Right atrium auricular region (tissue), 2 donors: ENCODE measurements at places on chromosomes 13 and 19. TPM values are rescaled to one million over a fixed set of nuclear protein-coding genes. Genes with fewer than 3 reads are reported as not detected.

The NLRP4 gene
- total RNA-seq: not detected

- DNase-seq: peak; percentile 81
These were observed 2.9 kb upstream of the HOOK2 start for GRCh38 chr19:12778017-12778904.

DNA sequence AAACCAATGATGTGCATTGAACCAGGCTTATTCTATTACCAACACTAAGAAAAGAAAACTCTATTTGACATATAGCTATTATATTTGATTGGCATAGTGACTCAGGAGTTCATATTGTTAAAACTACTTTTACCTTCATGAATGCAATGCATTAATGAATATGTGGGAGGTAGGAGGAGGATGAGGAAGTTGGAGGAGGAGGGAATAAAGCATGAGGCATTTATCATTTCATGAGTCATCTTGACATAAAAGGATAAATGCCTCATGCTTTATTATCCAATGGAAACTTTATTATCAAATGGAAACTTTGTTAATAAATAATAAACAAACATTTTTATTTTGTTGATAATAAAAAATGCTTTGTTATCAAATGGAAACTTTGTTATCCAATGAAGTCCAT lies 116.5 kb downstream of the SPRY2 start:
- no peak for DNase-seq

DNA sequence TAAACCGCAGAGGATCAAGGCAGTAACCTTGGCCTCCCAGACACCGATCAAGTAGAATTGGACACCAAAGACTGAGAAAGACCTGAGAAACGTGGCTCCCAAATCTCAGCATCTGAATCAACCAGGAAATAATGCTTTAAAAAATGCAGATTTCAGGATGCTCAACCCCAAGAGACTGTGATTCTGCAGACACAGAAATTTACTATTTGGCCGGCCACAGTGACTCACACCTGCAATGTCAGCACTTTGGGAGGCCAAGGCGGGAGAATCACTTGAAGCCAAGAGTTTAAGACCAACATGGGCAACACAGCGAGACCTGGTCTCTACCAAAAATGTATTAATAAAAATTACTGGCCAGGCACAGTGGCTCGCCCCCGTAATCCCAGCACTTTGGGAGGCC lies 6.2 kb downstream of the ABCC4 start:
- DNase-seq: no peak

- peak; percentile 54 for DNase-seq
These were observed 67.0 kb downstream of the LATS2 start for GRCh38 chr13:20994441-20994821.

- no peak for DNase-seq
These were observed 895.0 kb upstream of the SLITRK1 start for GRCh38 chr13:84777316-84777715.

DNA sequence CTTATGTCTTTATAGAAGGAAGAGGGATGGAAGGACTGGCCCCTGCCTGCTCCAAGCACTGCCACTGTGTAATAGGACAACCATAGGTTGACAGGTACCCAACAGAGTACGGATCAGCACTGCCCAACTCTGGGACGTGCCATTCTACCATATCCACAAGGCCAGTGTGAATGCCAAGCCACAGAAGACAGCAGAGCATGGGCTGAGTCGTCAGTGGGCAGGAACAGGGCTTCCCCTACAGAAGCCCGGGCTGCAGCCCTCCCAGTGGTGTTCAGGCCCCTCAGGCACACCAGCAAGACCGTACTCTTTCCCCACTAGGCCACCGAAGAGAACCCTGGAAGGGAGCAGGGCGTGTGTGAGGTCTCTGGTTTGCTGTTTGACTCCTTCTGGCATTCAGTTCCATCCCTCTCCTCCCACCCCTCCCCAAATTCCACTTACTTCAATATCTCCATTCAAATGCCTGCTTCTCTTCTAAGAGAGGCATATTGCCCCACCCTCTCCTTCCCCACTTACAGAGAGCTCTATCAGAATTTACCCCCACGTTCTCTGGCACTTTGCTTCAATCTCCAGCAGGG lies 209.4 kb downstream of the FOXO1 start:
- DNase-seq: no peak

The THSD1 gene
- total RNA-seq: 6.5 TPM
